DMS 273 treated with DMSO at 0.1 percent for 48 hours (cell line): ENCODE measurements at places on chromosomes 7 and 10.

DNA sequence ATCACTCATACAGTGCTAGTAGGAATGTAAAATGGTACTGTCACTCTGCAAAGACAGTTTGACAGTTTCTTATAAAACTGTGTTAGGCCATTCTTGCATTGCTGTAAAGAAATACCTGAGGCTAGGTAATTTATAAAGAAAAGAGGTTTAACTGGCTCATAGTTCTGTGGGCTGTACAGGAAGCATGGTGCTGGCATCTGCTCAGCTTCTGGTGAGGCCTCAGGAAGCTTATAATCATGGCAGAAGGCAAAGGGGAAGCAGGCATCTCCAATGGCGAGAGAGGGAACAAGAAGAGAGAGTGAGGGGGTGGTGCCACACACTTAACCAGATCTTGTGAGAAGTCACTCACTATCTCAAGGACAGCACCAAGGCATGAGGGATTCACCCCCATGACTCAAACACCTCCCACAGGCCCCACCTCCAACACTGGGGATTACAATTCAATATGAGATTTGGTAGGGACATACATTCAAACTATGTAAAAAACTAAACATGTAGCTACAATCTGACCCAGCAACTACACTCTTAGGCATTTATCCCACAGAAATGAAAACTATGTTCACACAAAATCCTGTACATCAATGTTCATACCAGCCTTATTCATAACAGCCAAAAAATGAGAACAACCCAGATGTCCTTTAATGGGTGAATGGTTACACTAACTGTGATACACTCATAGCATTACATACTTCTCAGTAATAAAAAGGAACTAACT is 5.0 kb downstream of the ALDH18A1 start:
- DNase-seq = no peak

GRCh38 chr10:100749309-100750217 is 4.2 kb downstream of the PAX2 start:
- no peak for DNase-seq

- no peak for DNase-seq
Measured at GRCh38 chr7:126426652-126427051, 826.1 kb downstream of the GRM8 start.

- DNase-seq = no peak
Measured at GRCh38 chr10:107899075-107899474, 734.6 kb upstream of the SORCS1 start.

GRCh38 chr7:37993060-37993501 is 72.6 kb downstream of the EPDR1 start:
- no peak for DNase-seq

GRCh38 chr7:63042730-63043511 is 955.7 kb upstream of the ZNF722 start:
- DNase-seq = no peak

DNA sequence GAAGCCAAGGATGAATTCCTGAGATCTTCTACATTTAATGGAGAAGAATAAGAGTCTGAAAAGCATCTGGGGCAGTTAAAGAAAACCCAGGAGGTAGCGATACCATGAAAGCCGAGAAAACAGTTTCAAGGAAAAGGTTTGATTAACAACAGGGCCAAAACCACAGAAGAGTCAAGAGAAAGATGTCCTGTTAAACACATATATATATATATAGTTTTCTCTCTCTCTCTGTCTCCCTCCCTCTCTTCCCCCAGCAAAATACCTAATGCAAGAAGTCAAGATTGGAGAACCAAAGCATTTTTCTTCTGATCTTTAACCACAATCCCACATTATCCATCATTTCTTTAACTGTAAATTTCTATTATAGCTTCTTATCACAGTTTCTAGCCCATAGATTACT is 261.4 kb downstream of the SNX13 start:
- no peak for DNase-seq
